Right forelimb (tissue), 1 donor: ENCODE measurements at places on chromosomes 13 and 19.
A peak's percentile ranks its signal among the peaks of the same experiment; 100 is the strongest.

- no peak for DNase-seq
These were observed 10.5 kb downstream of the CYP2A13 start for GRCh38 chr19:41098762-41099161.

DNA sequence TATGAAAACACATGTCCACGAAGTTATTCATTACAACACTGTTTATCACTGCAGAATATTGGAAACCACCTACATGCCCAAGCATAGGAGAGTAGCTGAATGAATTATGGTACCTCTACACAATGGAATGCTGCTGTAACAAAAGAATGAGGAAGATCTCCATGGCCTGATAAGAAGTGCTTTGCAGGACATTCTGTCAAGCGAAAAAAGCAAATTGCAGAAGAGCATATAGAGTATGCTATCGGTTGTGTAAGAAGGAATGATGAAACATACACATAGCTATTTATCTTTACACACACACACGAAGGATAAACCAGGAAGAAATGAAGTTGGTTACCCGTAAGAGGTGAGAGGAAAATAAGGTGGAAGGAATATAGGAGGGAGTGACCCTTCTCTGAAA is 37.5 kb upstream of the CEACAM20 start:
- DNase-seq = no peak

DNA sequence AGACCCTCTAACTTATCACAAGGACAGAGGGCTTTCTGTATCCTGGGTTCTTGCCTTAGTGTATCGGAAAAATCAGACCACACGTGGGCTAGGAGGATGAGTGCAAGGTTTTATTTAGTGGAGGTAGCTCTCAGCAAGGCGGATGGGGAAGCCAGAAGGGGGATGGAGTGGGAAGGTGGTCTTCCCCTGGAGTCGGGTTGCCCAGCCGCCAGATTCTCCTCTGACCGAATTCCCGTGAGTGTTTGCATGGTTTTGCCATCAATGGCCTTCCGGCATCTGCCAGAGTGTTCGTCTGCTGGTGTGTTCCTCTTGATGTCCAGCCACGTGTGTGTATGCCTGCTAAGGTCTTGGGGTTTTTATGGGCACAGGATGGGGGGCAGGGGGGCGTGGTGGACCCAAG is 1335.1 kb upstream of the SPRY2 start:
- DNase-seq = no peak

- DNase-seq = peak; percentile 25
These were observed 25.7 kb downstream of the CEBPG start for GRCh38 chr19:33399081-33399744.

GRCh38 chr13:32246468-32246867 is 68.7 kb downstream of the ZAR1L start:
- DNase-seq = no peak

DNA sequence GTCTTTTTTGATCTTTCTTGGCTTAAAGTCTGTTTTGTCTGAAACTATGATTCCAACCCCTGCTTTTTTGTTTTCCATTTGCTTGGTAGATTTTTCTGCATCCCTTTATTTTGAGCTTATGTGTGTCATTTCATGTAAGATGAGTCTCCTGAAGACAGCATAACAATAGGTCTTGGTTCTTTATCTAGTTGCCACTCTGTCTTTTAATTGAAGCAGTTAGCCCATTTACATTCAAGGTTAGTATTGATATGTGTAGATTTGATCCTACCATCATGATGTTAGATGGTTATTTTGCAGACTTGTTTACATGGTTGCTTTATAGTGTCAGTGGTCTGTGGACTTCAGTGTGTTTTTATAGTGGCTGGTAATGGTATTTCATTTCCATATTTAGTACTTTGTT is 1678.9 kb downstream of the PCDH9 start:
- DNase-seq = no peak

DNA sequence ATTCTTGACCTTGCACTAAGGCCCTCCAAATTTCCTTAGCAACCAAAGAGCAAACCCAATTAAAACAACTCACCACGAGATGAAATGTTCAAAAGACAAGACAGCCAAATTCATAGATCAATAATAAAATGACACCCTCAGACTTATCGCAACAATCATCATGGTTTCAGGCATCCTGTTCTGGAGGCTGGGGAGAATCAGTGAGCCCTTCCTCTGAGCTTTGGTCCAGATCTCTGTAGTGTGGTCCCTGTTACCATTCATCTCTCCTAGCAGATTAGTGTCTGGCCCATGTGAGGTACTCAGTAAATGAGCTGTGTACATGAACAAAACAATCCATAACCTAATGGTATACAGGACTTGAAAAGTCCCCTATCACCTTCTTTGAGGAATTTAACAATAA is 12.2 kb downstream of the LCP1 start:
- DNase-seq = no peak
